ENCODE measurements at places on chromosomes 1 and 21. TPM values are rescaled to one million over a fixed set of nuclear protein-coding genes. Genes with fewer than 3 reads are reported as not detected.

DNA sequence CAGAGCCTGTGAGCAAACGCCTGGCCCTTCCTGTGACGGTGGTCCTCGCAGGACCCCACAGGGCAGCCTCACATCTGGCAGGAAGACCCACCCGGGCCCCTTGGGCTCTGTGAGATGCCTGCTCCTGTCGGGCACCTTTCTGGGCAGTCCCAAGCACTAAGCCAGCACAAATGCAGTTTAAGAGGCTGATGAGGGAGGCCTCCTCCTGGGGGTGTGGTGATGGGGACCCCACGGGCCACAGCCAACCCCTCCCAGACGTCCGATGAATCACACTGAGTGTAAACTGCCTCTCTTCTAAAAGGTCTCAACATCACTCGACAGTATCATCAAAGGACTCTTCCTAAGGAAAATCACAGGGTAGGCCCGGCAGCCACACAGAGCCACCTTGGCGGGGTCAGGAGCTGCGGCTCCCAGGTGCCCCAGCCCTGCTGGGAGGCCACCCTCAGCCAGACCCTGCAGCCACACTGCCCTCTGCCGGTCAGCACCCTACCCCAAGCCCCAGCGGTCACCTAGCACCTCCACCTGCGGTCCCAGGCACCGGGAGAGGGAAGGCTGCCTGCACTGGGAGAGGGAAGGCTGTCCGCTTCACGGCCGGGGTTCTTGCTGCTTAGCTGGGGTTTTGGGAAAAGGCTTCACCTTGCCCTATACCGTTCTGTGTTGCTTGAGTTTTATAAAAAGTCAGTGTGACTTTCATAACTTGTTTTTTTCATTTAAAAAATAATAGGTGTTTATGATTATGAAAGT, 3.9 kb upstream of the PRKCZ start:
- H3K27ac ChIP-seq: no peak overlapping the region
- peaks cover 17% of the 10 kb centered on the region for H3K4me1 ChIP-seq
- no peak overlapping the region for H3K4me3 ChIP-seq
- peaks cover 18% of the 10 kb centered on the region for H3K27me3 ChIP-seq

- H3K36me3 ChIP-seq: peaks cover 7% of the 10 kb centered on the region
- no peak overlapping the region for H3K4me3 ChIP-seq
- DNase-seq: no peak
- no peaks in the 10 kb centered on the region for H3K27me3 ChIP-seq
- H3K27ac ChIP-seq: no peak overlapping the region
These were observed 16.5 kb downstream of the CTSK start for GRCh38 chr1:150791585-150791984.

DNA sequence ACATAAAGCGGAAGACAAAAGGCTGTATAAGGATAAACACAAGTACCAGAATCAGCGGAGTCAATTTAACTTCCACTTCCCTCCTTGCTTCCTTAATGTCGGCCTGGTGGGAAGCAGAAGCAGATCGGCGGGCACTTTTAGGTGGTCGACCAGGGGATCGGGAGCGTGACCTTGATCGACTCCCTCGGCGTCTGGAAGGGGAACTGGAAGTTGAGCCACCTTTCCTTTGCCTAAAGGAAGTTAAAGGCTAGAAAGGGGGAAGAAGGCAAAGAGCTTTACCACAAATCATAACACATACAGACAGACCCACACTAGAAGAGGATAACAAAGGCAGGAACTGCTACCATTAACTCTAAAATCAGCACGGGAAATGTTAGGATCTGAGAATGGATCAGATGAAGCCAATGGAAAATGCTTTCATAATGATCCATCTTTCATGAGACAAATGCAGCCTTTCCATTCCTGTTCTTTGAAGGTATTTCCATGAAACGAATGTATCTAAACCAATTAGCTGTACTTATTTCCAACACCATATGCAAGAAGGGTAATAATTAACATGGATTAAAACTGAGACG, 5.7 kb downstream of the LBR start:
- no peaks in the 10 kb centered on the region for H3K27me3 ChIP-seq
- no peak overlapping the region for H3K27ac ChIP-seq
- no peak overlapping the region for H3K4me3 ChIP-seq
- DNase-seq: no peak

- no peak overlapping the region for H3K4me3 ChIP-seq
- no peaks in the 10 kb centered on the region for H3K36me3 ChIP-seq
- no peak for DNase-seq
- H3K27me3 ChIP-seq: peaks cover 2% of the 10 kb centered on the region
- no peak overlapping the region for H3K27ac ChIP-seq
These were observed 21.1 kb downstream of the FYB2 start for GRCh38 chr1:56798053-56798471.

DNA sequence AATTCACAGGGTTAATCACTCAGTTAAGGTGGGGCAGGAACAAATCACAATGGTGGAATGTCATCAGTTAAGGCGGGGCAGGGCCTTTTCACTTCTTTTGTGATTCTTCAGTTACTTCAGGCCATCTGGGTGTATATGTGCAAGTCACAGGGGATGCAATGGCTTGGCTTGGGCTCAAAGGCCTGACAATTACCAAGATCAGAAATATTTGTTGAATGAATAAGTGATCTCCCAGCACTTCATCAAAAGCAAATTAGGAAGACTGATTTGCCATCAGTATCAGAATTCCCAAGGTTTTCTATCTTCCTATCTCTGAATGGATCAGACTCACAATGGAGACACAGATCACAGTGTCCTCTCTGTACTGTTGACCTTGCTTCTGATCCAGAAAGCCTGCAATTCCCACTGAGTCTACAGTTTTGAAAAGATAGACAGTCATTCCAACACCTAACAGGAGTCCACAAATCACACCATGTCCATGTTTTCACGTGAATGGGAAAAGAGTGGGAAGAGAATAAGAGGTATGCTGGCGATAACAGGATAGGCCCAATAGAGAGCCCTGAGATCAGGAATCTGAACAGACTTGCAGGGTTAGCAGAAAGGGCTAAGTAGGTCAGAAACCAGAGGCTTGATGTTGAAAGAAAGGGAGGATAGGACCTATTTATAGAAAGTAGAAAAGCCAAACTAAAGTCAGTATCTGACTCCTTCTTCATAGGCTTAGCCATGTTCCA, 75.3 kb downstream of the KCNK1 start:
- no peaks in the 10 kb centered on the region for H3K4me1 ChIP-seq
- no peaks in the 10 kb centered on the region for H3K36me3 ChIP-seq
- DNase-seq: no peak
- H3K4me3 ChIP-seq: no peak overlapping the region

The NUAK2 gene
- total RNA-seq: 12.1 TPM

The AIM2 gene
- 5.7 TPM for total RNA-seq

The HPCAL4 gene
- 2.0 TPM for total RNA-seq

Data from activated CD4-positive, alpha-beta T cell treated with anti-CD3 and anti-CD28 coated beads, Interleukin-2, amount 10 ng/mL, durations not matched to agents 7 days and 5 days (primary cell).